ENCODE measurements at places on chromosomes 3 and 15.

GRCh38 chr3:196477678-196478077 lies 25.9 kb downstream of the RNF168 start:
- no peak for DNase-seq

- no peak for DNase-seq
These were observed 16.3 kb downstream of the BNC1 start for GRCh38 chr15:83268147-83268546.

GRCh38 chr3:134369231-134369741 lies 5.0 kb downstream of the AMOTL2 start:
- DNase-seq = no peak

- no peak for DNase-seq
These were observed 208.5 kb downstream of the LPP start for GRCh38 chr3:188362405-188362831.

DNA sequence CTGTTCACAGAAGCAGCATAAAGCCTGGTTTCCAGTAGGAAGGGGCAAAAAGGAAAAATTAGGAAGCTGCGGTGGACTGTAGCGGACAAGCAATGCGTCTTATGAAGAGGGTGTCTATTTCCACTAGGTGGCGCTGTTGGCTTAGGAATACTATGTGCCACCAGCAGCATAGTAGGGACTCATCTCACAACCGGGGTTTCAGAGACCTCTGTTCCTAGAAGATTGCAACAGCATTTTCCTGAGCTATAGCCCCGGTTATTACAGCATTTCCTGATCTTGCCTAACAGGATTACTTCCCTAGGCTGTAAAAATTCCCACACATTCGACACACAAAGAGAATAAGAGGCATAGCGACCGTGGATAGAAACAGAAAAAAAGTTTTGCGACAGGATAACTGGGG lies 683.0 kb downstream of the TBL1XR1 start:
- DNase-seq = peak; percentile 8

GRCh38 chr15:45583731-45584639 lies 3.2 kb upstream of the BLOC1S6 start:
- no peak for DNase-seq

DNA sequence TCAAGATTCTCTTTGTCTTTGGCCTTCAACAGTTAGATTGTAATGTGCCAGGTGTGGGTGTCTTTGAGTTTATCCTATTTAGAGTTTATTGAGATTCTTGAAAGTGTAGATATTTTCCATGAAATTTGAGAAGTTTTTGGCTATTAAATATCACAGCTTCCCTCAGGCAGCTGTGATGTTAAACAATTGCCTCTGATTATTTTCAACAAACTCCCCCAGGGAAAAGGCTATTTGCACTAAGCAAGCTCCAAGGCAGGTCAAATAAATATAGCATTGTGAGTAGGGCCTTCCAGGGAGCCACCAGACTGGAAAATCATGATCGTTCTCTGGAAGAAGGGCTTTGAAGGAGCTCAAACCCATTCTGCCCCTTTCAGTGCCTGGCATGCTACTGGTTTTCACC lies 107.0 kb downstream of the EEFSEC start:
- DNase-seq = no peak

DNA sequence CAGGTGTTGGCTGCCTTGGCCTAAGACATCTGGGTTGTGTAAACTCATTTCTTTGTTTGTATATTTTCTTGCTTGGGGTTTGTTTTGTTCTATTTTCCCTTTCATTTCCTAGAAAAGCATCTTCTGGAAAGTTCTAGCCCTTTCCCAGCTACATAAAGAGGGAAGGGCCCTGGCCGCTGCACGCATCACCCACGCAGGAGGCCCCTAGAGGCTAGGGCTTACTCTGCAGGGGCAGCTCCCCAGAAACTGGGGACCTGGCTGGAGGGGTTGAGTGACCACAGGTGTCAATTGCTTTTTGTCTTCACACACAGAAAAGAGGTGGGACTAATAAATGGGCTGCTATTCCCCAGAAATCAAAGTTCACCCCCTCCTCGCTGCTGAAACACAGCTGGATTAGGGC lies 52.6 kb downstream of the PDIA5 start:
- no peak for DNase-seq

DNA sequence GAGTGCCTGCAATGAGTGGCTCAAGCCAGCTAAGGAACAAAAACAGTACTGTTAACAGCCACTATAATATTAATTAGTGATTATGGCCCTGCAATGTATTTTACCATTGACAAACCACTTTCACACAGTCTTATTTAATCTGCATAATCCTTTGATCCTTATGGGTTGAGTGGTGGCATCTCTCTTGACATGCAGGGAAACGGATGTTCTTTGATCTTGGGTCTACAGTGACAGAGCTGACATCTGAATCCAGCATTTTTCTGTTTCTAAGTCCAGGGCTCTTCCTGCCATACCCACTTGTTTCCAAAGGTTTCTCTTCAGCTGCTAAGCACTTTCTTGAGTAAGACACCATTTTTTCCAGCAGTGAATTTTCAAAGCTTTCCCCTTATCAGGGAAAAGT lies 277.7 kb upstream of the ROPN1 start:
- DNase-seq = no peak

DNA sequence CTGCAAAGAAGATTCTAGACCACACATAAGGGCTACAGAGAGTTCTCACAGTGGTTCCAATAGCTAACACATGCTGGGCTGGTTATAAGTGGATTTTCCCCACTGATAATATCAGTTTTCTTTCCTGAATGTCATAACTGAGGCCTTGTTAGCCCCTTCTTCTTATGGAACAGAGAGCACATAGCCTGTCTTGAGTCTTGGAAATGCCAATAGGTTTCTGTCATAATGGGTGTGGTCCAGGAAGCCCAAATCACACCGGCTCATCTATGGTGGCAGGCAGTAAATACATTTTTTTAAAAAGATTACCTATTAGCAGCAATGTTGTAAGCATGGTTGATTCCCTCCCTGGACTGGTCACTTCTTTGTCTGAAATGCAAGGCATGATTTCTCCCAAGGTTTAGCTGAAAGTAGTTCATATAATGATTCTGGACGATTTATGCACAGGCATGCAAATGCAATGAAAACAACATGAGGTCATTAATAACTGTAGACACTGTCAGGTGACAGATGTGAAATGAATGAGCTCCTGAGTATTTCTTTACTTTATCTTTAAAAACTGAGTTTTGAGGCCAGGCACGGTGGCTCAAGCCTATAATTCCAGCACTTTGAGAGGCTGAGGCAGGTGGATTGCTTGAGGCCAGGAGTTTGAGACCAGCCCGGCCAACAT lies 67.2 kb upstream of the ATP2C1 start:
- no peak for DNase-seq

- no peak for DNase-seq
These were observed 31.8 kb downstream of the SLC7A14 start for GRCh38 chr3:170553788-170554757.

- DNase-seq = no peak
These were observed 4.7 kb downstream of the SYNM start for GRCh38 chr15:99109555-99110021.

GRCh38 chr15:30791239-30792175 lies 112.2 kb upstream of the FAN1 start:
- DNase-seq = no peak

- DNase-seq = no peak
These were observed 11.5 kb downstream of the IGDCC3 start for GRCh38 chr15:65366122-65366892.

DNA sequence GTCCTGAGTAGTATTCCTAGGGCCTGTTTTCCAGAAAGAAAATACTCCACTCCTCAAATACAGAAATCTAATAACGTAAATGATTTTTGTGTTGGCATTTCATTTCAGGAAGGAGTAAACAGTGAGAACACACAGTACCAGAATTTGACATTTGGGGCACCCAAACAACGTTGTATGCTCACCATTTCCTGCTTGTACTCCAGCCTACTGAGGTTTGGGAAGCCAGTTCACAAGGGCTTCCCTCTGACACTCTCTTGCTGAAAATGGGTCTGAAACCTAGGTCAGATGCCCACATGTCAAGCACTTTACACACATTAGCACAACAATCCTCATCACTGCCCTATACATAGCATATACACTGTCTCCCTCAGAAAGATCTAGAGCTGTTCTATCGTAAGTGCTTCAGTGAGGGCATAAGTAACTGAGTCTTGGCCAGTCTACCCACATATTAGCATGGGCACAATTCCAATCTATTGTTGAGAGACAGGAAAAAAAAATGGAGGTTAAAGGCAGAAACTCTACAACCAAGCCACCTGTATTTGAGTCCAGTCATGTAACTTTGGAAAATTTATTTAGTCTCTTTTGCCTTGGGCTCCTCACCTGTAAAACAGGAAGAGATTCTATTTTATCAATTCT lies 43.5 kb upstream of the RSL24D1 start:
- no peak for DNase-seq

DNA sequence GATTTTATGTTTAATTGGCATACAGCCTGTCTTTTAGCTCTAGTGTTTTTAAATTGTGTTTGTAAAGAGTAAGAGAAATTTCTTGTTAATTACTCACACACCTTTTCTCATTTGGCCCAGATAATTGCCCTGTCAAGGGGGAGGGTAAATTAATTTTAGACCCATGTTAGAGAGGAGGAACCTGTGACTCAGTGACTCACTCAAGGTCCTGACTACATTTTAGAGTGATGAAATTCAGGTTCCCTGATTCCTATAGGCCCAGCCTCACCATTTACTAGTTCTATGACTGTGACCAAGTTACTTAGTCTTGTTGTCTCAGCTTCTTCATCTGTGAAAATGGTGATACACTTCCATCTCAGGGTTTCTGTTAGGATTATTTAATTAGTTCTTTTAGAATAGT lies 125.2 kb upstream of the DPH6 start:
- no peak for DNase-seq

DNA sequence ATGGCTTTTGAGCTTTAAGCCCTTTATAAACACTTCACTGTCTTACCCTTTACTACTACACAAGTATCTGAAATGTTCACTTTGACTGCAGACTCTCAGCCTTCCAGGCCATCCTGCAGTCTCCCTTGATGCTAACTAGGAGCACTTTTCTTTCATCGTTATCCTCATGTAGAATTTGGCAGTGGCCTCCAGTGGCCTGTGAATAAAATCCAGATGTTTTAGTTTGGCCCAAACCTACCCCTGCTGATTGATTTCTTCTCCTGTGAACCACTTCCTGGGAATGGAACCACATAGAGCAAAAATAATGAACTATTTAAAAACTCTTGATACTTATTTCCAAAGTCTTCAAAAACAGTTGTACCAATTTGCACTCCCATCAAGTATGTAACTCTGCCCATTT lies 271.9 kb downstream of the FEZF2 start:
- peak; percentile 32 for DNase-seq

DNA sequence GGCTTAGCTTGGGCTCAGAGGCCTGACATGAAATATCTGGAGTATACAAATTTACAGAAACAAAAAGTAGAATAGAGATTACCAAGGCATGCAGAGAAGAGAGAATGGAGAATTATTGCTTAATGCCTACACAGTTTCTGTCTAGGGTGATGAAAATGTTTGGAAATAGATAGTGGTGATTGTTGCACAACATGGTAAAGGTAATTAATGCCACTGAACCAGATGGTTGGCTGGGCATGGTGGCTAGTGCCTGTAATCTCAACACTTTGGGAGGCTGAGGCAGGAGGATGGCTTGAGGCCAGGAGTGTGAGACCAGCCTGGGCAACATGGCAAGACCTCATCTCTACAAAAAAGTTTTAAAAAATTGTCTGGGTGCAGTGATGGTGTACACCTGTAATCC lies 46.6 kb upstream of the OSBPL11 start:
- DNase-seq = no peak

- no peak for DNase-seq
These were observed 108.9 kb upstream of the ABHD17C start for GRCh38 chr15:80586161-80586560.

- no peak for DNase-seq
These were observed 74.6 kb upstream of the BNC1 start for GRCh38 chr15:83358972-83359564.

GRCh38 chr3:66472313-66473134 lies 28.3 kb downstream of the LRIG1 start:
- DNase-seq = no peak
